ENCODE measurements at places on chromosomes 6 and 20.
A peak's percentile ranks its signal among the peaks of the same experiment; 100 is the strongest.

- DNase-seq, result peak; percentile 43
Observed at GRCh38 chr6:109795994-109796555, 105.0 kb downstream of the FIG4 start.

GRCh38 chr6:169223006-169223405, 30.6 kb downstream of the THBS2 start:
- no peak for DNase-seq

GRCh38 chr6:111200350-111201243, 113.3 kb downstream of the SLC16A10 start:
- DNase-seq, result no peak

DNA sequence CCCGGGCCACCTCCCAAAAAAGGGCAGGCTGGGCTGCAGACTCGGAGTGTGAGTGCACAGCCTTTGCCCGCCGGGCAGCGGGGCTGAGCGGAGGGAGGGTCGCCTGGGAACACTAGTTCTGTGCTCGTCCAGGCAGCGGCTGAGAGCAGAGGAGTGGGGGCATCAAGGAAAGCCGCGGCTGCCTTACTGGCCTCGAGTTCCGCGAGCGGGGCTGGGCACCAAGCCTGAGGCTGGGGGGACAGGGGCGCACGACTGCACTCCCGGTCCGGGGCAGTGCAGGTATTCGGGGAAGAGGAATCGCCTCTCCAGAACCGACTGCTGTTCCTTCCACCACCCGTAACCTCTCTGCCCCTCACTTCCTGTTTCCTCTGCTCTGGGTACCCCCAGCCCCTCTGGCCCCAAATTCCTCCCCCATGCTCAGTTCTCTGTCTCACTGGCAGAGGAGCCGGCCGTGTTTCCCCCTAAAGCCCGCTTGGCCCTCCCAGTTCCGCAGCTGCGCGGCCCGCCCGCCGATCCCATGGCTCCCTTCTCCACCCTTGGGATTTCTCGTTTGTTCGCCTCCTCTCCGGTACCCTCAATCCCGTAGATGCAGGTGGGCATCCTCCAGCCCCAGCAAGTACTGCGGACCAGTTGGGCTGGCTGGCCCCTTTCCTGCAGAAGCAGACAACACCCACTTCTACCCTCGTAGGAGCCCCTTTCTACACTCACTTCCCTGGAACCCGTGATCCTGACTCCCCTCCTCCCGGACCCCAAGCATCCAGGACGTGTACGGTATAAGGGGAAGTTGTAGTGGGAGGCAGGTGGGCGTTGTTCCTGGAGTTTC, 5.1 kb downstream of the RING1 start:
- DNase-seq, result peak; percentile 75
